ENCODE measurements at places on chromosomes 6 and 20.

GRCh38 chr6:121726596-121726995 lies 291.1 kb downstream of the GJA1 start:
- DNase-seq = no peak

DNA sequence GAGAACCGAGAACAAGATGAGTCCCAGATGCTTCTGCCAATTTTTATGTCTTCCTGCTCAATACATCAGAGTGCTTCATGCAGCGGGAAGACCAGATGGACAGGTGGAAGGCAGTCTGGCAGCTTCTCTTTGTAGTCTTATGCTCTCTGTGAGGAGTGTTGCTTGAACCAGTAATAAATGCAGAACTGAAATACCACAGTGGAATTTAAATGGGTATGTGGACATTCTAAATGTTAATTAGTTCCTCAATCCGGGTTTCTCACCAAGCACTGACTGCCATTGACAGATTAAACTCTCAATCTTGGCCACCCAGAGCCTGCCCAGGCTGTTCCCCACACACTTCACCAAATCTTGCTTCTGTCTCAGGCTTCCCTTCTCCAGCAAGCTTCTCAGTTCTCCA lies 695.5 kb upstream of the CHD6 start:
- no peak for DNase-seq

GRCh38 chr20:44089987-44090674 lies 96.9 kb downstream of the JPH2 start:
- DNase-seq = no peak

DNA sequence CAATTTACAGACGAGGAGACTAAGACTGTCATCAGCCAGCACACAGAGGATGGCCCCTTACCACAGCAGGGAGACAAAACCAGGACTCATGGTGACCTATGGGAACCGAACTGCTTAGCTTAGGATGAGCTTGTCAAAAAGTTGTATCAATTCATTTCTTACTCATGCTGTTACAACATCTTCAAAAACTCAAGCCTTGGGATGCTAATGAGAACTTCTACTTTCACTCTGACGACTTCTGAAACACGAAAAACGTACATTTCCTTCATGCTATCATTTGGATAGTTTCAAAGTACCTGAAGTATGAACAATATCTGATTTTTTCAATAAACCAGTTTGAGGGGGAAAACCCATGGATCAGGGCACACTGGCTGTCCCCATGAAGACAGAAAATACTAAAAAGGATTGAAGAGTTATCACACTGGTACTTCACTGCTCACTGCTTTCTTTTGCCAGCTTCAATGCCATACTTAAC lies 31.9 kb downstream of the HIVEP2 start:
- DNase-seq = no peak

GRCh38 chr6:63456734-63457133 lies 115.5 kb upstream of the LOC128125822 start:
- DNase-seq = no peak

DNA sequence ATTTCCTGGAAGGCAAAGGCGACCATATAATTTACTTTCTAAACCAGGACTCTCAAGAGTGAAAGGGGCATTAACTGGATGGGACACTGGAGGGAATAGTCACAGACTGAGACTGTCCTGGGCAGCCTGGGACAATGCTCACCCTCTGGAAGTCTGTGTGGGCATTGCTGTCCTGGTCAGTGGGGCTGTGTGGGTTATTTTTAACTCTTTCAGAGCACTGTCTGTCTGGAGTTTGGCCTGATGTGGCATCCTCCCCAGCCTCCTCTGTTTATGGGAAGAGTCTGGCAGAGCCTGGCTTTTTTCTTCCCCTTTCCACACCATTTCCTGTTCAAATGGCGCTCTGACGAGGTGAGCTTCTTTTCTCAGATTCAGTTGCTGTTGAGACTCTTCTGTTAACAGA lies 11.7 kb downstream of the DAAM2 start:
- DNase-seq = no peak

DNA sequence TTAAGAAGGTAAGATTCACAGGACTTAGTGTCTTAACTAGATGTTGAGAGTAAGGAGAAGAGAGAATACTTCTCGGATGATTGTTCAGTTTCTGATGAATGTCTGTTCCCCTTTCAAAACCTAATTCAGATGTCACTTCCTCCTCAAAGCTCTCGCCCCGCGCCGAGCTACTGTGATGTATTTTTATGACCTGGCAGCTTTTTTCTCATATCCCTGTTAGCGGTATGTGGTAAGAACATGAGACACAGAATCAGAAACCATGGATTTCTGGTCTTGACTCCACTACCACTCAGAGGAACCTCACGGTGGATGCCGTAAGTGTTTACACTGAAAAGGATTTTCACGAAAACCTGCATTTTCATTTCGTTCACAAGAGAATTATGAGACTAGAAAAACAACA lies 48.4 kb downstream of the CEP43 start:
- no peak for DNase-seq

DNA sequence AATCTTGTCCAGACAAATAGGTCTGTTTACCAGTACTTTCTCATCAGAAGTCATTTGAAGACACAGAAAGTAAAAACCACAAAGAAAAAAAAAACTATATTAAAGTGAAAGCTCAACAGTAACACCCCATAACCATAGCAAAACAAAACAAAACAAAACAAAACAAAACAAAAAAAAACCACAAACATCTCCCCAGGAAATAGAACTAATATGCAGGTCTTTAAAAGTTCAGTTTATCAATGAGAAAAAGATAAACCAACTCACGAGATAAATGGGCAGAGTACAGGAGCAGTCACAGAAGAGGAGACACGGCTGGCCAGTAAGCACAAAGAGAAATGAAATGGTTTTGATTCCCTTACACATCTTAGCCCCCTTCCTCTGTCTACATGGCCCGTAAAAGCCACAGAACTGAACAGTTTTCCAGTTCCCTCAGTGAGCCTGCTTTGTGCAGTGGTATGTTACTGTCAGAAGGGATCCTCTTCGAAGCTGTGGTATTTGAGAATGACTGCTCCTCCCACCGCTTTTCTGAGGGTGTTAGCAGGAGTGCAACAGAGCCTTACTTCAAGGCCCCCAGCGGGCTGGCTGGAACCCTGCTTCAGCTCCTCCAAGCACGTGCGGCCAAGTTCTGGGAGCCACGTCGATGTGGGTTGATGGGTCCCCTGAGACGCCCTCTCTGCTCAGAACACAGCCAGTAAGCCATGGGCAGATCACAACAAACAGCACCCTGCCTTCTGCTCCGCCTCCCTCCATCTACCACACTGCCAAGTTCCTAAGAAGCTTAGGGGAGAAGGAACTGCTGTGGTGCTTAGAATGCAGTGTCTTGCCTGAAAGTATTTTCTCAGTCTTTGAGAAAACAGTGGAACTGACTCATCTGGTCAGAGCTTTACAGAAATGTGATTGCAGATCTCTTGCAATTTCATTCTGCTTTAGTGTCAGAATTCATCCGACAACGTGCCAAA lies 14.0 kb downstream of the UST start:
- no peak for DNase-seq

GRCh38 chr6:150142097-150142669 lies 661 bp upstream of the PPP1R14C start:
- no peak for DNase-seq

- no peak for DNase-seq
These were observed 250.8 kb downstream of the SOX4 start for GRCh38 chr6:21844120-21844917.

- DNase-seq = no peak
These were observed 346.4 kb downstream of the CDC5L start for GRCh38 chr6:44733868-44734267.

GRCh38 chr6:107198631-107199416 lies 83.5 kb upstream of the BEND3 start:
- DNase-seq = no peak

DNA sequence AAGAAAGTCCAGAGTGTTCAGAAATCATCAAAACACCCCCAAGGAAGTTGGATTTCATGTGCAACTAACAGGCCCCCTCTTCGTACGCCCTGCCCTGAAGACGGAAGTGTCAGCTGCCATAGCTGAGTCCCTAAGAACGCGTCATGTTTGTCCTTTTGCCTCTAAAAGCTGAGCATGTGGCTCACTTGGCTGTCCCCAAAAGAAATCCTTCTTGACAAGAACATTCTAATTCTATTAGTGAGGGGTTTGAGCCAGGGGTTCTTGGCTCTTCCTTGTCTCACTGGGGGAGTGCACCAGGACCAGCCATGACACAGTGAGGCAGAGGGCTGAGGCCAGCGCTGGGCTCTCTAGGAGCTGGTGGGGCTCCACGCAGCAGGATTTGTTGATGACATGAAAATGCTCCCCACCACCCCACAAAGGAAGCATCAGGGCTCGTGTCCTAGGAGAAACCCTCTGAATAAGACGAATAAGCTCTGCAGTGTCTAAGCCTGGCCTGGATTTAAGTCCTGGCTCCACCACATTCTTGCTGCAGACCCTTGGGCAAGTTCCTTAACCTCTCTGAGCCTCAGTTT lies 20.0 kb upstream of the SPO11 start:
- no peak for DNase-seq

DNA sequence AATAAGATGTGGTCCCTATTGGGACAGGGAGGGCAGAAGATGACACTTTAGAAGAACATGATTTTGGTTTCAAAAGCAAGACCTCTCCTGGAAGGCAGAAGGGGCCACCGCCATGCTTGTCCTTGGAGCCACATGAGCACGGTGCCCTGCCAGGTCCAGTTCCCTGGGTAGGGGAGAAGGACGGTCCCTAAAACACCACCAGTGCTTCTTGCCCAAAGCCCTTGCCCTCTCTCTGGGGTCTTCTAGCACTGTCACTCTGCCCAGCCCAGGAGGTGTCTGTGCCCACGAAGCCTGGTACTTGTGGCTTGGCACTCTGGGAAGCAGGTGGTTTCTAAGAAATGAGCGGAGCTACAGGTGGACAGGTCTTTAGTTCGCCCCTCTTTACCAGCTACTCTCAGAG lies 46.0 kb downstream of the PLCG1 start:
- no peak for DNase-seq

GRCh38 chr20:52895235-52895634 lies 76.9 kb upstream of the TSHZ2 start:
- no peak for DNase-seq

- no peak for DNase-seq
These were observed 13.8 kb upstream of the DDR1 start for GRCh38 chr6:30870546-30870945.

DNA sequence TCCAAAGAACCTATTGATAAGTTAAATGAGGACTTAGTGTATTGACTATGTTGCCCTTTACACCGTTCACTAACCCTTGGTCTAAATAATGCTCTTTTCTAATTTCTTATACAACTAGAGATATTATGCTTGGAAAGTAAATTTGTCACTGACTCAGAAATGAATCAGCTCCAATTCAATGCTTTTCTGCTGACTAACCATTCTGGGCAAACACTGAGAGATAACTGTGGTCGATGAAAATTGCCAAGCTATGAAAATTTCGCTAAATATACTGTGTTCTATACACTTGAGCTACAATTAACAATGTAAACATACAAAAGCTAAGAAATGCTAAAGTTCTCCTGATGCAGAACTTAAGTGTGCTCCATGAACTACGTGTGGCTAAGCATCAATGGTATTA lies 23.1 kb upstream of the FBXO9 start:
- no peak for DNase-seq

- no peak for DNase-seq
These were observed 28.9 kb downstream of the CNKSR3 start for GRCh38 chr6:154481521-154482013.

GRCh38 chr6:147285087-147285855 lies 81.1 kb downstream of the STXBP5 start:
- no peak for DNase-seq

DNA sequence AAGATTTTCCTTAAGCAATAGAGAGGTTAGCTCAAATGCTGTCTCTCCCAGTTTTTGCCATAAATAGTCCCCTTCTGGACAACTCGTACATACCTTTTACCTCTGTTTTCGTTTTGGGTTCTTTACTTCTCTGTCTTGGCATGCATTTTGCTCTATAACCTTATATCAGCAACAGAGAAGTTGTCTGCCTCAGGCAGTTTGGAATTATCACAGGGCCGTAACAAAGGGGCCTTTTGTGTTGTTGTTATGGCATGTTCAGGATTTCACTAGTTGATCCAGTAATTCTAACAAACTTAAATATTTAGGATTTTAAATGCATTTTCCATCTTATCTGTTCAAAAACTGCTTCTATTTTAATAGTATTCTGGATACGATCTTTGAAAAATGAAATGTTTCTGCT lies 259.8 kb downstream of the CD109 start:
- no peak for DNase-seq

GRCh38 chr6:44697327-44697726 lies 309.8 kb downstream of the CDC5L start:
- no peak for DNase-seq

GRCh38 chr6:133169901-133170300 lies 71.3 kb upstream of the EYA4 start:
- DNase-seq = no peak

- peak; percentile 14 for DNase-seq
These were observed at the start of gene NOL4L for GRCh38 chr20:32585011-32585585. Gene NOL4L (minus strand): TSS chr20:32585333. CDS start chr20:32584890, 443 bp downstream.

DNA sequence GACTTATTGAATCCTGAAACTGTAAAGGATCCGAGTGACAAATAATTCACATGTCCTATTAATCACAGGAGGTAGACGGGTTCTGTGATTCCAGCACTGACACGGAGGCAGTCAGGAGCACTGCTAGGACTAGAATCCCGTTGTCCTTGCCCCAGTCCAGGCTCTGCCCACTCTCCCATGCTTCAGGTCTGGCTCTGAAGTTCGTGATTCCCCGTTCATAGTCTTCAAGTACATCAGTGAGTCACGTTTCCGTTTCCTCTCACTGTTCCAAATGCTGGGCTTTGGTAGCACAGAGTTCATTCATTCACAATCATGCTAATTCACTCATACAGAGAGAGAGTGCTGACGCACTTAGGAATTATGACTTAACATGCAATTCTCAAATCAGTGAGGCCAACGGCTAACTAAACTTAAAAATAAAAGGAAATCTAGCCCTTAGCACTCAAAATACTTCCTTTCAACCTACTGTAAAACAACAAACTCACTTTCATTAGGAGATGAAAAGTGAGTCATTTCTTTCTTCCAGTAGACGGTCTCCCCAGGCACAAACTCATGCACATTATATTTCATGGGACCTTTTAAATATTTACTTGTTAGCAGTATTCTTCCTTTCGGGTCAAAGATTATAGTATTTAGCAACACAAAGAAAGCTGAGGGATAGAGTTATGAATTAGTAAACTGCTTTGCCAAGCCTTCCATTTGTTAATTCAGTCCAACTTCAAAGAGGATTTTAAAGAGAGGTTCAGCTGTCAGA lies 94.0 kb upstream of the NHSL1 start:
- no peak for DNase-seq

GRCh38 chr20:53977391-53977790 lies 93.0 kb downstream of the BCAS1 start:
- no peak for DNase-seq

- peak; percentile 43 for DNase-seq
These were observed 202.8 kb downstream of the DLL1 start for GRCh38 chr6:170087941-170088581.

- no peak for DNase-seq
These were observed 136.3 kb downstream of the MRPL14 start for GRCh38 chr6:43990627-43991619.

All from activated T-helper 1 cell treated with anti-CD3 and anti-CD28 coated beads, Interleukin-2, amount 50 U/mL, for 16 hours (primary cell).